ENCODE measurements at places on chromosomes 16 and 17.

- DNase-seq: no peak
Measured at GRCh38 chr16:57482845-57483545, 3.3 kb downstream of the DOK4 start.

DNA sequence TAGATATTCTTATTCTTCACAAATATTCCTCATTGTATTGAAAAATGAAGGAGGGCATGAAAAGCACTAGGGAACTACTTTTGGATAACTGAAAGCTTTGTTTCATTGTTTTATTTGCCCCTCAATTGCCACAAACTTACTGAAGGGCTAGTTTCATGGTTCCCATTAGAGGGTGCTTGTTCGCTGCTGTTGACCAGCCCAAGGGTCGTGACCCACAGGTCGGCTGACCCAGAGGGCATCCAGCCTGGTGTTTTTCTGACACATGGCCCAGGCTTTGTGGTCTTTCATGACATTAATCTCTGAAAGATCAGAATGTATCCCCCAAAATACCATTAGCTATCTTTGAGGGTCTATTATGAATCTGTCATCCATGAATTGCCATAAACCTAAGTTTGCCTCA, 30.0 kb downstream of the DGKE start:
- DNase-seq: no peak

- no peak for DNase-seq
Measured at GRCh38 chr16:73725156-73725555, 571.5 kb upstream of the PSMD7 start.

- no peak for DNase-seq
Measured at GRCh38 chr17:42485680-42486079, 27.0 kb downstream of the ATP6V0A1 start.

DNA sequence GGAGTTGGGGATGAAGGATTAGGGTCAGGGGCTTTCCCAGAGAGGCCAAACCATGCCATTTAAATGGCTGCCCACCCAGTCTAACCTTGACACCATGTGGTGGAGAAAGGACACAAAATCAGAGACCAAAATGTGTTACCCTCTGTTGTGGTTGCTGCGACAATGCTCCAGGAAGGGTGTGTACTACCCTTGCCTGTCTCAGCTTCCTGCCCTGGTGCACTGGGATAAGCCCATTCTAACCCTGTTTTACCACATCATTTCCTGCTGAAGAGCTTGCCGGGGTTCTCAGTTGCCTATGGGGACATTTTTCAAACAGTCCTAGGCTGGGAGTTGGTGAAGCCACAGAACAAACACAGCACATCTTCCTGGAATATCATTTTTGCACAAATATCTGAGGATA, 4.9 kb downstream of the OR4D1 start:
- peak; percentile 61 for DNase-seq

DNA sequence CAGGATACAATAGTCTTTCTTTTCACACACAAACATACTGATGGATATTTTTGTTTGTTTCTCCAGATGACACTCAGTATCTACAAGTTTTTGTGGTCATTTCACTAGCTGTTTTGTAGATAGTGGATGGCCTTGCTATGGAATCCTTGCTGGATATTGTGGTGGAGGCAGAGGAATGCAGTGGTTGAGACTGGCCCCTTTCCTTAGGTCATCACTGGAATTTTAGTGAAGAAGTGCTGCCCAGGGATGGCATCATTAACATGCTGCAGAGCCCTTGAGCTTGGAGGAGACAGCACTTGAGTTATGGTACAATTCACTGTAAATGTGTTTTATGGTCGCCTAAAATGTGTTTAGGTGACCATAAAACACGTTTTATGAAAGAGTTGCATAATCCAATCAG, 455.9 kb upstream of the HSBP1 start:
- DNase-seq: no peak

DNA sequence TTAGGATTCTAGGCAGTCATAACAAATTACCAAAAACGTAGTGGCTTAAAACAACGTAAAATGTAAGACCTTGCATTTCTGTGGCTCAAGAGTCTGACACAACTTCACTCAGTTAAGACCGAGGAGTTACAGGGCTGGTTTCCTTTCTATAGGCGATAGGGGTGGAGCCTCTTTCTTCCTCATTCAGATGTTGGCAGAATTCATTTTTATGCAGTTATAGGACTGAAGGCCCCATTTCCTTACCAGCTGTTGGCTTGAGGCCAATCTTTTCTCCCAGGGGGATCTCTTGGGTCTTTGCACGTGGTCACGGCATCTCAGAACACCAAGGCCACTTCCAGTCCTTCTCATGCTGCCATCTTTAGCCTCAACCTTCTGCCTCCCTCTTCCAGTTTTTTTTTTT, 145.2 kb downstream of the KCNJ2 start:
- no peak for DNase-seq

- DNase-seq: no peak
Measured at GRCh38 chr17:32515677-32516383, 29.0 kb downstream of the CDK5R1 start.

GRCh38 chr17:67054608-67055007, 10.3 kb downstream of the CACNG1 start:
- DNase-seq: peak; percentile 6

GRCh38 chr16:55539049-55539448, 27.4 kb upstream of the CAPNS2 start:
- no peak for DNase-seq

DNA sequence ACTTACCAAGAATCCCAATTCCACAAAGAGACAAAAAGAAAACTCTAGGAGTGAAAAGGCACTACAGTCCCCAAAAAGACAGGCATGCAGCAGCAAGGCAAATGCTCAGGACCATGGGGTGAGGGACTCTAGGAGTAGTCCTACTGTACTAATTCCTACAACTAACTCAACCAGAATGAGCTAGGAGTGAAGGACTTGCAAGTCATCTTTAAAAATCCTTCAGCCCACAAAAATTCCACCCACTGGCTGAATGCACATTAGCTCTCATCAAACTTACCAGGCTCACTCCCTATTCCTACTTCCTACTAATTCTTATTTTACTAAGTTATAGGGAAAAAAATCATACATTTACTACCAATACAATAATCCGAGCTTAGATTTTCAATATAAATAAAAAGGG, 141.7 kb upstream of the C17orf78 start:
- DNase-seq: no peak

DNA sequence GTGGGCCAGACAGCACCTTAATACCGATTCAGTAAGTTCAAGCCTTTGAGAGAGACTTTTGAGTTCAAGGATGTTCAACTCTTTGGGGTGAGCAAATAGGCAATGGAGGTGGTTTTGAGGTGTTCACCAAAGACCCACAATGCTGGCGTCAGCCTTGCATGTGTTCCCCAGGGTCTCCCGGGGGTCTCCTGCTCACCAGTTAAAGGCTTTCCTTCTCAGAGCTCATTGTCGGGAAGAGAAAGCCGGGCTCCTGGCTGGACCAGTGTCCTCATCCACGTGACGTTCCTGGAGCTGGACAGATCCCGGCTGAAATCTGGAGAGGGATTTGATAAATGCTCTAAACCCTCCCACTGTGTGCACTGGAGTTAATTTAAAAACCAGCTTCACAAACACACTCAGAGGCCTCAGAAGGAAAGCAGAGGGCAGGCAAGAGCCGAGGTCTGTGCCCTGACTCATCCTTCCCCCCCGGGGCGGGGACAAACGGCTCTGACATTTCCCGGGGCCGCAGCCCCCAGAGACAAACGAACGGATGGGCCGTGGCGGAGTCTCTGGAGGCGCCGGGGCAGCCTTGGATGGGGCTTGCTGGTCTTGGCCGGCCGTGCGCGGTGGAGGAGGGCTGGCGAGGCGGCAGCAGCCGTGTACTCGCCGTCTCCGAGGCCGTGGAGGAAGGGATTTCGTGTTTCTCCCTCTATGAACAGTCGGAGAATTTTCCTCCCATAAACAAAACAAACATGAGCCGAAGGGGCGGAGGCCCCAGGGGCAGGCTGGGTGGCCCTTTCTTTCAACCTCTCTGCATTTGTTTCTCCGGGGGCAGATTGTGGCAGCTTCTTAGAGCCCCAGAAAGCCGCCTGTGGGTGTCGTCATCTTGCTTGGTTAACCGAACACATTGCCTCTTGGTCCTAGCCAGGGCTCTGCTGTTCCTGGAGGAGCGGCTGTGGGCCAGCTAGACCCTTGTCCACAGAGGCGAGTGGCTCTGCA, 94.2 kb downstream of the NTN1 start:
- DNase-seq: peak; percentile 83

DNA sequence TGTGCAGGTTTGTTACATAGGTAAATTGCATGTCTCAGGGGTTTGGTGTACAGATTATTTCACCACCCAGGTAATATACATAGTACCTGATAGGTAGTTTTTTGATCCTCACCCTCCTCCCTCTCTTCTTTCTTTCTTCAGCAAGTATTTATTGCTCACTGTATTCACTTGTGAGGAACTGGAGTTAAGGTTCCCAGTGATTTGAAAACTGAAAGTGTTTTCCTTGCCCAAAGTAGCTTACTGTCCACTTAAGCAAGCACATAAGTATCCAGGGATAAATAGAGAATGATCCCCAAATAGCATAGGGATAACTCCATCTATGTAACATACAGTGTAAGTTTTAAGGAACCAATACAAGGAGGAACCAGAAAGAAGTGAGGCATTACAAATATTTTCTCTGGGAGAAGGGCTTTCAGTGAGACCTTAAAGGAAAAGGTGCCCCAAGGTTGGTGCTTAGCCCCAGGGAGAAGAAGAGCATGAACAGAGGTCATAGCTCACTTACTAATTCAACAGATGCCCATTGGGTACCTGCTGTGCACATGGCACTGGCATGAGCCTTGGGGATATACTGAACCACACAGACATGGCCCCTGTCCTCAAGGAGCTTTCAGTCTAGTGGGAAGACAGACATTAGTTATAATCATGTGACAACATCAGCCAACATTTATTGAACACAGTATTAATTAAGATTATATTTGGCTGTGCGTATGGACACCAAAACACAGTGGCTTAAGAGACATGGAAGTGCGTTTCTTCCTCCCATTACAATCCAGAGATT, 17.0 kb downstream of the MYL4 start:
- no peak for DNase-seq

- DNase-seq: no peak
Measured at GRCh38 chr17:66970140-66970539, 5.6 kb downstream of the CACNG4 start.

GRCh38 chr16:79599256-79599836, 1.2 kb downstream of the MAF start:
- peak; percentile 68 for DNase-seq

- DNase-seq: no peak
Measured at GRCh38 chr17:66733759-66734158, 101.2 kb upstream of the CACNG5 start.

DNA sequence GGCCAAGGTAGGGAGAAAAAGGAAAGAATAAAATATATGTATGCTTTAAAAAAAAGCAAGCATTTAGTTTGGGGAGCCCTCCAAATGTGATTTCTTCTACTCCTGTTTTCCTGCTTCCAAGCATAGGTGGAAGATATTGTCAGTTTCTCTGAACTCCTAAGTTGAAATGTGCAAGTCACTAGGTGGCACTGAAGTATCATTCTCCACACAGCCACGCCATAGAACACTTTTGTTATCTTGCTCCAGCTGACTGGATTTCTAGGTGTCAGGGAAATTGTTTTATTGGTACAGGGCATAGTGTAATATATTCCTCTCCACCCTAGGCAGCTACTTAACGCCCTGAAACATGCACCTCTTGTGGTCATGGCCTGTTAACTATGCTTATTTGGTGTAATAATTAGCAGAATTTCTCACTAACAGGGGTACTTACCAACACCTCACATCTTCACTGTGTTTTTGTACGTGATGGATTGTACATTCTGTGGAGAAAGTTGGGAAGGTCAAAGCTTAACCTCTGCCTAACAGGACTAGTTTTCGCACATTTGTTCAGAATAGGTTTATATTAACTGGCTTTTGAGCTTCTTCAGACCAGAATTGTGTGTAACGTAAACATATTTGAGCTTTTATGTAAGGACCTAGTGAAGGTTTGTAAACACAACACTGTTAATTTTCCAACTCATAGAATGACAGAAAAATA, 69.3 kb downstream of the FTO start:
- no peak for DNase-seq

DNA sequence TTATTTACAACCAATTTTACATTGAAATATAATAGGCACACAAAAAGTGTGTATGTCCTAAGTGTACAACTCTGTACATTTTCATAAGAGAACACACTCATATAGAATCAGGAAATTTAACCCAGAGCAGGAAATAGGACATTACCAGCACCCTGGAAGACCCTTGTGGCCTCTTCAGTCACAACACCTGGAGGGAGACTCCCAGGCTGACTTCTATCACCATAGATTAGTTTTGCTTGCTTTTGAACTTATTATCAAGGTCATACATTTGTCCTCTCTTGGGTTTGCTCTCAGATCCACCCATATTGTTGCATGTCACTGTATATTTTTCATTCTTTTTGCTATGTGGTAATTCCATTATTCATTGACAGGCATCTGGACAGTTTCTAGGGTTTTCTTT, 5.8 kb downstream of the RIPOR1 start:
- DNase-seq: no peak

DNA sequence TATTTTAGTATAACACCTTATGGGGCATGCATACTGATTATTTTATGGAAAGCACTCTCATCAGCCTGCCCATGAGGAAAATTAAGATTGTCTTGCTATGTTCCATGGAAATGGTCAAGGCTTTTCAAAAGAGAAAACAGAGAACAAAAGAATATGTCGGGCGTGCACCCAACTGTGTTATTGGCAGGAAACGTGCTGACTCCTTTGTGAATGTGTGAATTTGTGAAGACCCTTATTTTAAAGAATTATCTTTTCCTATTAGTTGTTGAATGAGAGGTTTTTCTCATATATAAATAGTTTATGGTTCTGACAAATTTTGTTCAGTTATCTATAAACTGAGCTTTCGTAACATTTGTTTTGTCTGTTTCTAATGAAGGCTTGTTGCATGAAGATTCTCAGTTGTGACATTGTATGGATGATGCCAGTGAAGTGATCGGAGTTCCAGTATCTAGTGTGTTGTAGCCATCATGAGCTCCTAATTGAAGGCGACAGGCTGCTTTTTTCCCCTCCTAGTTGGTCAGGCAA, 180.0 kb downstream of the BCAS3 start:
- DNase-seq: no peak

DNA sequence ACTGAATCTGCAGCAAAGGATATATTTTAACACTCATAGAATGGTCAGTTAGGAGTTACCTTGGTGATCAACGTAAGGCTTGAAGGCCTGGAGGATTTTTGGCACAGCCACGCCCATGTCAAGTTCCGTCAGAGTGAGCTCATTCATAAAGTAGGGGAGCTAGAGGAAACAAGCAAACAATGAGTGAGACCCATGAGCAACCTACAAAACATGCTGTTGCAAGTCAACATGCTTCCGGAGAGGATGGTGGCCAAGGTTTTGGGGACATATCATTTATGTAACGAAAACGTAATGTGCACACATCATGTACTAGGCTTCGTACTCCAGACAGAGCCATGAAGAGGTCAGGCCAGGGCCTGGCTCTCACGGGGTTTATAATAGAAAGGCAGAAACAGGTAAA, 41.1 kb upstream of the ERN1 start:
- DNase-seq: no peak

DNA sequence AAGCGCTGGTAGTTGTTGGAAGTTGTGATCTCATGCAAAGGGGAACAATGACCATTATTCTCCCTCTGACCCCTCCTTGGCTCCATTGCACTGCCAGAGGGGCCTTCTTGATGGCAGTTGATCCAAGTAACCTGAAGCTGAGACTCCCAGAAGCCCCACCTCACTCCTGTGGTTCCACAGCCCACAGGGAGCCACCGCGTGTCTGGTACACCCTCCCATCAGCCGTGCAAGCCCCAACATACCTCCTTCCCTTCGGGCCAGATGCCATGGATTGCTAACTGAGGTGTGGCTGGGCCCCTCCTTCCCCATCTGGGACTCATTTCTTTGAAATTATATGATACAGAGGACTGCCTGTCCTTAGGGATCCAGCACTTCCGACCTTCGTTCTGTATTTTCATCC, 17.8 kb downstream of the SAP30BP start:
- DNase-seq: no peak

- DNase-seq: peak; percentile 87
Measured at GRCh38 chr17:76515274-76515949, 14.2 kb upstream of the RHBDF2 start.

Data from activated CD8-positive, alpha-beta memory T cell treated with anti-CD3 and anti-CD28 coated beads, Interleukin-2, amount 50 U/mL, for 48 hours (primary cell).